Esophagus muscularis mucosa (tissue), 4 donors: ENCODE measurements at places on chromosomes 11 and 22. TPM values are rescaled to one million over a fixed set of nuclear protein-coding genes. Genes with fewer than 3 reads are reported as not detected.
A peak's percentile ranks its signal among the peaks of the same experiment; 100 is the strongest.

MAP4K2 gene
- total RNA-seq: 19.3 TPM

SLC22A8 gene
- total RNA-seq: not detected

POLDIP3 gene
- total RNA-seq: 42.7 TPM

DNA sequence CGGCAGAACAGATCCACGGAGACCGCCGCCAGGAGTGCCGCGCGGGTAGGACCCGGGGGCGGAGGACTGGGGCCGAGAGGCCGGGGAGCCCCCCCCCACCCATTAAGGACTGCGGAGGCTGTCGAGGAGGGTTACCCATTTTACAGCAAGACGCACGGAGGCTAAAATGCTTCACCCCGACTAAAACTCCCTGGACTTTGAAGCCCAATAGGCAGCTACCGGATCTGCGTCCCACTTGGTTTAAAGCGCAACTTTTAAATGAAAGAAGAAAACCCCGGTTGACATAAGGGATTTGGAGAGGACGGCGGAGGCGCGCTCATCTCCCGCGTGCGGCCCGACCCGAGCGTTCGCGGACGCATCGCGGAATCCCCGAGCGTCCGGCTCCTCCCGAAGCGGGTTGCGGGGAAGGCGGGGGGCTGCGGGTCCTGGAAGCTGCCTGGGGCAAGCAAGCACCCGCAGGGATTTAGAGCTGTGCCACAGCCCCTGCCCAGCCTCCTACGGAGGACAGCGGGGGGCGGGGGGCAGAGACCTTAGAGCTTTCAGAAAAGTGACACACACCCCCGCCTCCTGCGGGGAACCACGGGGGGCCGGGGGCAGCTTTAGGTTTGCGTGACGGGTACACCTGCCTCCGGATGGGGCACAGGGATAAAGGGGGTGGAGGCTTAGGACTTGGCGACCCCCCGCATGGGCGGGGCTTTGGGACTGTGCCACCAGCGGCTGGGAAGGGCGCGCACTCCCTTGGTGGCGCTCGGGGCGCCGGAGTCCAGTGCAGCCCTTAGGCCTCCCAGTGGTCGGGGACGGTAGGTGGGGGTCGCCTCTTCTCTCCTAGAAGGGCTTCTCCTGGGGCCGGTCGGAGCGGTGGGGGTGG is 760 bp upstream of the CELSR1 start:
- no peak for DNase-seq
- H3K27me3 ChIP-seq: peaks cover 10% of the 10 kb centered on the region
- peaks cover 23% of the 10 kb centered on the region for H3K4me1 ChIP-seq
- H3K27ac ChIP-seq: peak overlapping the region; percentile 34

ABCC8 gene
- total RNA-seq: 1.8 TPM

- H3K27me3 ChIP-seq: peaks cover 9% of the 10 kb centered on the region
- H3K36me3 ChIP-seq: no peaks in the 10 kb centered on the region
- no peak overlapping the region for H3K27ac ChIP-seq
- H3K4me1 ChIP-seq: no peaks in the 10 kb centered on the region
- no peak overlapping the region for H3K4me3 ChIP-seq
Measured at GRCh38 chr11:60345489-60345888, 18.4 kb downstream of the MS4A6E start.
